ENCODE measurements at places on chromosomes 4 and X. TPM values are rescaled to one million over a fixed set of nuclear protein-coding genes. Genes with fewer than 3 reads are reported as not detected.

- H3K4me3 ChIP-seq: peak overlapping the region; percentile 49
- no peaks in the 10 kb centered on the region for H3K36me3 ChIP-seq
- peak overlapping the region; percentile 65 for H3K27ac ChIP-seq
These were observed 569.3 kb upstream of the DIPK2B start for GRCh38 chrX:45769761-45770582.

GRCh38 chr4:84737656-84738055 is 154.7 kb downstream of the CDS1 start:
- no peak for DNase-seq
- no peak overlapping the region for H3K4me3 ChIP-seq
- H3K4me1 ChIP-seq: no peaks in the 10 kb centered on the region

DNA sequence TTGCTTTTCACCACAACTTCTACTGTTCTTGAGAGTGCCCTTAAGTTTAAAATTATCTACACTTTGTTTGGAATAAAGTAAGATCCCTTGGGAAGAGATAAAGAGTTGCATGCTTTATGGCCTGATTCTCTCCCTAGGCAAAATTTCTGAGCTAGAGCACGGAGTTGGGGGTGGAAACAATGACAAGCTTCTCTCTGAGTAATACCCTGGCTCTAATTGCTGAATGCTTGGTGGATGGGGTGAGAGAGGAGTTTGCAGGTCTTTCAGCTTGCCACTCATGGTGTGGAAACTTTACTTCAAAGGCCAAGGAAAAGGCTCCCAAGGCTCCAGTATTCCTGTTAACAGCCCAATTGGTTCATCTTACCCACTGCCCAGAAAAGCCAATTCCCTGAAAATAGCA is 26.1 kb upstream of the PRDM8 start:
- H3K4me1 ChIP-seq: no peaks in the 10 kb centered on the region
- DNase-seq: no peak
- H3K27me3 ChIP-seq: no peaks in the 10 kb centered on the region
- no peak overlapping the region for H3K27ac ChIP-seq
- no peaks in the 10 kb centered on the region for H3K36me3 ChIP-seq

CACNA1F gene
- total RNA-seq: not detected

RRH gene
- not detected for total RNA-seq

ARR3 gene
- total RNA-seq: not detected

All from right lobe of liver (tissue), 6 donors.